T-helper 2 cell treated with Interferon-gamma antibody and Interleukin-4, amounts not matched to agents 5 μg/mL and 100 μg/mL, for 36 hours (primary cell): ENCODE measurements at places on chromosomes 12 and 14.

DNA sequence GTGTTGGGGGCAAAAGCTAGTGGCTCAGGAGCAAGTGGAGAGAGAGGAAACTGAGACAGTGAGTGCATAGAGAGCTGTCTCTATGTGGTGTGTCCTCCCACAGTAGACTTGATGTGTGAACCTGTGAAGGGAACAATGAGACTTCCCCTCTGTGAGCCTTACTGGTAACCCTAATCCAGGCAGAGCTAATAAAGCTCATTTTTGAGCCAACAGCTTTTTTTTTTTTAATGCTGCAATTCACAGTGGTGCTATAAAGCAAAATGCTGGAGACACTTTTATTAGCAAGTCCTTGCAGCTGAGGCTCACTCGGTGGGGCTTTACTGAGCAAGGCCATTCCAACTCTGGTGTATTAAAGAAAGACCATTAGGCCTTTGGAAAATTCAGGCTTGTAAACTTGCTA is 26.9 kb downstream of the FBXW8 start:
- no peak for DNase-seq
- H3K36me3 ChIP-seq: peaks cover 5% of the 10 kb centered on the region
- H3K4me1 ChIP-seq: no peaks in the 10 kb centered on the region
- no peak overlapping the region for H3K4me3 ChIP-seq
- H3K27me3 ChIP-seq: peaks cover 31% of the 10 kb centered on the region

DNA sequence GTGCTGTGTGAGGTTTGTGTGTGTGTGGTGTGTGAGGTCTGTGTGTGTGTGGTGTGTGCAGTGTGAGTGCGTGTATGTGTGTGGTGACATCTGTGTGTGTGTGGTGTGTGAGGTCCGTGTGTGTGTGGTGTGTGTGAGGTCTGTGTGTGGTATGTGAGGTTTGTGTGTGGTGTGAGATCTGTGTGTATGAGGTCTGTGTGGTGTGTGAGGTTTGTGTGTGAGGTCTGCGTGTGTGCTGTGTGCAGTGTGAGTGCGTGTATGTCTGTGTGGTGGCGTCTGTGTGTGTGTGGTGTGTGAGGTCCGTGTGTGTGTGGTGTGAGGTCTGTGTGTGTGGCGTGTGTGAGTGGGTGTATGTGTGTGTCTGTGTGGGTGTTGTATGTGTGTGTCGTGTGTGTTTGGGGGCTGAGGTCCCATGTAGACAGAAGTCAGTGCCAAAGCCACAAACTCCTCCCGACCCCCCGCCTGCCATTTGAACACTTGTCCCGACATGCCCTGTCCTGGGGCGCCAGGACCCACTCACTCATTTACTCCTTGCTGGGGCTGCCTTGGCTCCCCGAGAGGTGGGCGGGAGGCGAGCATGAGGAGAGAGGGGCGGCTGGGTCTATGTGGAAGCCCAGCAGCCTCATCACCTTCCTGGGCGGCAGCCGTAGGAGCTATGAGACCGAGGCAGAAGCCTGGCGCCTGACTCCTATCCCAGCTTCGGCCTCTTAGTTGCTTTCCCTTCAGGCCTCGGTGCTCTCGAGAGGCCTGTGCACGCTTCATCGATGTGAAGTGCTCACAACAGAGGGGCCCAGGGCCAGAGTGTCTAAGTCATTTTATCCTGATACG is 20.5 kb downstream of the RILPL1 start:
- peaks cover 2% of the 10 kb centered on the region for H3K4me1 ChIP-seq
- no peak for DNase-seq
- no peaks in the 10 kb centered on the region for H3K27me3 ChIP-seq
- H3K4me3 ChIP-seq: no peak overlapping the region

GRCh38 chr14:27881063-27881462 is 885.5 kb upstream of the FOXG1 start:
- H3K36me3 ChIP-seq: no peaks in the 10 kb centered on the region
- H3K27ac ChIP-seq: no peak overlapping the region
- no peaks in the 10 kb centered on the region for H3K4me1 ChIP-seq
- H3K27me3 ChIP-seq: no peaks in the 10 kb centered on the region
- no peak overlapping the region for H3K4me3 ChIP-seq

GRCh38 chr14:93375673-93376156 is 28.7 kb downstream of the COX8C start:
- no peaks in the 10 kb centered on the region for H3K36me3 ChIP-seq
- H3K27ac ChIP-seq: no peak overlapping the region
- H3K27me3 ChIP-seq: peaks cover 9% of the 10 kb centered on the region
- H3K4me3 ChIP-seq: no peak overlapping the region
- DNase-seq: no peak

DNA sequence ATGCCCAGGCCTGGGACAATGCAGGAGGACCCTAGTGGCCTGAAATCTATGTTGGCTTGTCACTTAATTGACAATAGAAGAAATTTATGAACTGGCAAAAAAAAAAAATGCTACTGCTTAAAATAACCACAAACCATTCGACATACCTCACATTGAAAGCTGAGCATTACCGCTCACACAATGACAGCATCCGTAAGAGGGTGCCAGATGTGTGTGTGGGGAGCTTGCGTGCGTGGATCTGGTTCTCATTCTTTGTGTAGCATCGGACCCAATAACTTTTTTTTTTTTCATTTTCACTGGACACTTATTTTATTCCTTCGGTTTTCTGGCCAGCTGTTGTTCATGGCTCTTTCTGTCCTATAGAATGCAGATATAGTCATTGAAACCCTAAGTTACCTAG is 216.7 kb downstream of the VRK1 start:
- no peak overlapping the region for H3K4me3 ChIP-seq
- no peak overlapping the region for H3K27ac ChIP-seq
- DNase-seq: no peak
- H3K4me1 ChIP-seq: peaks cover 2% of the 10 kb centered on the region

- DNase-seq: no peak
- no peaks in the 10 kb centered on the region for H3K27me3 ChIP-seq
- H3K4me3 ChIP-seq: no peak overlapping the region
- H3K27ac ChIP-seq: no peak overlapping the region
- no peaks in the 10 kb centered on the region for H3K36me3 ChIP-seq
These were observed 123.7 kb upstream of the PDZRN4 start for GRCh38 chr12:41064411-41064810.

DNA sequence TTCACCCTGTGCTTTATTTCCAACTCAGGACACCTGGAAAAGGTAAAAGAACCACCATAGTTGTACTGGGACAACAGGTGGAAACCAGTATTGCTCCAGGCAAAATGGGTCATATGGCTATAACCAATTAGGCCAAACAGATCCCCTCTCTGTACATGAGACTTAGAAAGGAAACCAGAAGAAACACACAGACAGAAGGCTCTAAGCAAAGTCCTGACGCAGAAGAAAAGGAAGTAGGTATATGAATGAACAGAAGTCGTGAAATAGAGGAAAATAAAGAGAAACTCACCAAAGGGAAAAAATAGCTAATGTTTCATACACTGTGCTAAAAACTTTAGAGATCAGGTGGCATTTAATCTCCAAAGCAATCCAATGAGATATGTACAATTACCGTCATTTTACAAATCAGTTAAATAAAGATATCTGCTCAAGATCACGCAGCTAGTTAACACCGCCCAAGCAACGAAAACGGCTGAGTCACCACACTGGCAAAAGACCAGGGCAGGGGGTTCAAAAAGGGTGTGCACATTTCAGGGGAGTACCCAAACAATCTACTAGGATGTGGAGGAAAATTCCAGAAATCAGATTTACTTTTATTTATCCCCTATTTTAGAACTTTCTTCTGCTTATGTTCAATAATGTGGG is 82.3 kb downstream of the ITPR2 start:
- DNase-seq: no peak
- H3K27ac ChIP-seq: peak overlapping the region; percentile 2
- H3K27me3 ChIP-seq: no peaks in the 10 kb centered on the region
- H3K36me3 ChIP-seq: peaks cover 13% of the 10 kb centered on the region
- H3K4me3 ChIP-seq: peak overlapping the region; percentile 24

DNA sequence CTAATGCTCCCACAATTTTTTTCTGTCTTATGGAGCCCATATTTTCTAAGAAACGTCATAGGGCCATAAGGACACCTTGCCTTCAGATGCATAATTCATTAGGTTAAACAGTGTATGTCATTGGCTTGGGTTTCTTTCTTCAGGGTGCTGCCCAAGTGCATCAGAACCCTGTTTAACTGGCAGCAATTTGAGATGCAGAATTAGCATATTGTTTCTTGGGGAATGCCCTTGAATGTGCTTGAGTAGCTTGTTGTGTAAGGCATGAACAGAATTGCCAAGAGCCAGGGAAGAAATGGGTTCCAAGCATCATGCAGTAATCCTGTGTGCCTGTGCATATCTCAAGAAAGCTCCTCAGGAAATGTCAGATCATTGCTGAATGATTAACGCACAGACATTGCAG is 277.2 kb downstream of the SYT1 start:
- H3K4me3 ChIP-seq: no peak overlapping the region
- H3K36me3 ChIP-seq: no peaks in the 10 kb centered on the region
- no peaks in the 10 kb centered on the region for H3K4me1 ChIP-seq
- no peak overlapping the region for H3K27ac ChIP-seq

DNA sequence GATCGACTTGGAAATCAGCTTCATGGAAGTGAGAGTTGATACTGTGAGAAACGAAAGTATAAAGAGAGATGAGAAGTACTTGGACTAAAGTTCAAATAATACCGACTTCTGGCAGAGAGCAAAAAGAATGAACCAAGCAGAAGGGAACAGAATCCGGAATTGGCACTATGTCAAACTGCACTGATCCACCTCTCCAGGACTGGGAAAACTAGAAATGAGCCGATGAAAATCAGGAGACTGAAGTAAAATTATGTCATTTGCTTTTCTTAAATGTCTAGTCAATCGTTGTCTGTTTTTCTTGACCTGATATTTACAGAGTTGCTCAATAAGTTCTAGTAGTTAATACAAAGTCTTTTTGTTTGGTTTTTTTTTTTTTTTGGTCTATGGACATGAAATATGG is 163.0 kb upstream of the FOXG1 start:
- no peak overlapping the region for H3K4me3 ChIP-seq
- no peak for DNase-seq
- H3K27me3 ChIP-seq: no peaks in the 10 kb centered on the region
- H3K36me3 ChIP-seq: no peaks in the 10 kb centered on the region
- no peak overlapping the region for H3K27ac ChIP-seq

GRCh38 chr14:51576879-51577278 is 74.8 kb upstream of the FRMD6 start:
- peaks cover 39% of the 10 kb centered on the region for H3K27me3 ChIP-seq
- no peaks in the 10 kb centered on the region for H3K4me1 ChIP-seq
- no peaks in the 10 kb centered on the region for H3K36me3 ChIP-seq
- DNase-seq: no peak

GRCh38 chr12:104436790-104437189 is 20.0 kb upstream of the CHST11 start:
- no peak for DNase-seq
- H3K4me1 ChIP-seq: peaks cover 2% of the 10 kb centered on the region
- peaks cover 21% of the 10 kb centered on the region for H3K27me3 ChIP-seq
- no peak overlapping the region for H3K4me3 ChIP-seq
- no peaks in the 10 kb centered on the region for H3K36me3 ChIP-seq
